ENCODE measurements at places on chromosomes 6 and 20.

GRCh38 chr6:44224965-44225305, 1.5 kb downstream of the SLC29A1 start:
- no peak for DNase-seq

DNA sequence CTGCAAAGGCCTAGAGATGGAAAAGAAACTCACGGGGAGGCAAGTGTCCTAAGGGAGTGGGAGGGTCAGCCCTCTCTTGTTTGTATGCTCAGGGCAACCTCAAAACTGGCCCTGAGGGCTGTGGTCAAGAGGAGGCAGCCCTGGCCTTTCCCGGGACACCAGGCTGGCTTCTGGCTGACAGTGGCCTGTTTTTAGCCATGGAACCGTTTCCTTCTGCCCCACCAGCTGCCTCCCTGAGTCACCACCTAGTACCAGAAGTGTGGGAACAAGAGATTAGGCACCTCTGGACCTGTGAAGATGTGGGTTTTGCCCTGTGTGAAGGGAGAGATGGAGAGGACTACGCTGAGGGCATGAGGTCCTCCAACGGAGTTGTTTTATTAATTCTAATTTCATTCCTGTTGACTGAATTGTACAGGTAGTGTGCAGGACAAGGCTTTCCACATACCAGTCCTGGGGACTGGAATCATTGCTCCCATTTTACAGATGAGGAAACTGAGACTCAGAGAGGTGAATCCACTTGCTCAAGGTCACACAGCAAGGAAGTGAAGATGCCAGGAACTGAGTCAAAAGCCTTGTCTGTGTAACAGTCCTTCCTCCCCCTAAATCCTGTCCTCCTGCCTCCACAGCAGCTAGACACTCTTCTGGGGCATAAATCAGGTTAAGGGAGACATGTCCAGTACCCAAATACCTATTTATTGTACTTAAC, 5.5 kb downstream of the FOXS1 start:
- DNase-seq = no peak

- no peak for DNase-seq
These were observed 64.9 kb downstream of the LAMA4 start for GRCh38 chr6:112189494-112189893.

GRCh38 chr20:18395544-18395943, 71.3 kb downstream of the DZANK1 start:
- DNase-seq = no peak

DNA sequence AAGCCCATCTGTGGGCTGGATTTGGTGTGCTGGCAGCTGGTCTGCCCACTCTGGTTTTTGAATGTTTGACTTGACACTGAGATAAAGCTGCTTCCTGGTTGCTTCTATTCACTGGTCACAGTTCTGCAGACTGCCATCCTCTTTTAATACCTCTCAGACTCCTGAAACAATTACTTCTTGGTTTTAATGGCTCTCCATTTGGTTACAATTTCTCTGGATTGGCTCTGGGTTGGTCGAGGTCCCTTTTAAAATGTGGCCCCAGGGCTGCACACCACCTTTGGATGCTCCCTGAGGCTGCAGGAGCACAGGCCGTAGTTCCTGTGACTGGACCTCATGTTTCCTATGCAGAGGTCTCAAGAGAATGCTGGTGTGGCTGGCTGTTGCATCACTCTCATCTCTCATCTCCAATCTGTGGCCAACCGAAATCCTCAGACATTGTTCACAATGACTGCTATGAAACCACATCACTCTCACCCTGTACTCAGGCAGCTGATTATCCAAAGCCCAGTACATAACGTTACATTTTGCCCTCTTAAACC, 98.5 kb downstream of the INSM1 start:
- DNase-seq = no peak

Measured in effector CD4-positive, alpha-beta T cell (primary cell).